ENCODE measurements at places on chromosomes 2 and 18. TPM values are rescaled to one million over a fixed set of nuclear protein-coding genes. Genes with fewer than 3 reads are reported as not detected.

The BMP10 gene
- total RNA-seq, result not detected

The IFT172 gene
- 25.7 TPM for total RNA-seq

GRCh38 chr2:205849136-205849535, 166.8 kb downstream of the NRP2 start:
- DNase-seq, result no peak

GRCh38 chr2:191215666-191216065, 29.5 kb upstream of the MYO1B start:
- no peak for DNase-seq

DNA sequence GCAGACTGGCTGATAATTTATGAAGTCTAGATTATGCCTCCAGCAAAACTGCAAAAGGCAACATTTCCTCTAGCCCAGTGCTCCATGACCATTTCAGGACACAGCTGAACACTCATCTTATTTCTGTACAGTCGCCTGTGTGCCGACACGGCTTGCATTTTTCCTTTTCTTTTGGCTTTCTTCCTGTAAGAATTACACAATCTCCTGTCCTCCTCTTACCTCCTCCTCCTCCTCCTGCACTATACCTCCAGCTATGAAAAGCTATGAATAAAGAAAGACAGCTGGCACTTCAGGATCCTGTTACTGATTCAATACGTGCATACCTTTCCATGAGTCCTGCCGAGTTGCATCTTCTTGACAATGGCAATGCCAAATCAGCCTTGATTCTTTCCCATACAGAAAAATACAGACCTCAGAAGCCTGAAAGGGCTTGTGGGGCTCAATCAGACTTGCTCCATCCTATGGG, 32.2 kb upstream of the TRIB2 start:
- DNase-seq, result peak; percentile 67

DNA sequence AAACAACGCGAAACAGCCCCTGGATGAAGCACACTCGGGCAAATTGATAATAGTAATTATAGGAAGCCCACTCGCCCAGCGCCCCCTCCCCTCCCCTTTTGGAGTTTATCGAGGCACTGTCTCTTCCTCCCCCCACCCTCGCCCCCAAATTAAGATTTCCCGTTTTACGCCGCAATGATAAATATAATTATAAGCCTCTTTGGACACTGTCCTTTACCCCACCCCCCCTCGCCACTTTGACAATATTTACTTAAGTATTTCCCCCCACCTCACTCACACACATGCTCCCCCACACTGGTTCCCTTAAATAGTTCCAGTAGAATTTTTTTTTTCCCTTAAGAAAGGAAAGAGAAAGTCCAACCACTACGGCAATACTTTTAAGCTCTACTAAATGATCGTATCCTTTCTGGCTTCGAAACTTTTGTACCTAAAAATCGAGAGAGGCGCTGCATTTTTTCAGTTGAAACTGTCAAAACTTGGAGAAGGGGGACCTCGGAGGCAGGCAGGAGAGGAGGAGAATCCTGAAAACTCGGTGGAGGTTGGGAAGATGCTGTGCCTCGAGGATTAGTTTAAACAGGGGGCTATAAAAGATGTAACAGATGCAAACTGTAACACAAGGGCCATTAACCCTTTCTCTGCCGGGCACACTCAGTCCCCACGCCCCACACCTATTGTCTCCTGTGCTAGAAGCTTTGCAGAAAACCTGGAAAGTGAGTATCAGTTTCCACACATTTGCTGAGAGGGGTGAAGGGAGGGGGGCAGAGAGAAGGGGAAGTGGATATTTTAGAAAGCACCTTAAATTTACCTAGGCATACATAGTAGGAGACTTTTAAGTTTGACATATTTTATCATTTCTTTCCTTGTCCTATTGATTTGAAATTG, 1.8 kb downstream of the ZEB2 start:
- peak; percentile 65 for DNase-seq

DNA sequence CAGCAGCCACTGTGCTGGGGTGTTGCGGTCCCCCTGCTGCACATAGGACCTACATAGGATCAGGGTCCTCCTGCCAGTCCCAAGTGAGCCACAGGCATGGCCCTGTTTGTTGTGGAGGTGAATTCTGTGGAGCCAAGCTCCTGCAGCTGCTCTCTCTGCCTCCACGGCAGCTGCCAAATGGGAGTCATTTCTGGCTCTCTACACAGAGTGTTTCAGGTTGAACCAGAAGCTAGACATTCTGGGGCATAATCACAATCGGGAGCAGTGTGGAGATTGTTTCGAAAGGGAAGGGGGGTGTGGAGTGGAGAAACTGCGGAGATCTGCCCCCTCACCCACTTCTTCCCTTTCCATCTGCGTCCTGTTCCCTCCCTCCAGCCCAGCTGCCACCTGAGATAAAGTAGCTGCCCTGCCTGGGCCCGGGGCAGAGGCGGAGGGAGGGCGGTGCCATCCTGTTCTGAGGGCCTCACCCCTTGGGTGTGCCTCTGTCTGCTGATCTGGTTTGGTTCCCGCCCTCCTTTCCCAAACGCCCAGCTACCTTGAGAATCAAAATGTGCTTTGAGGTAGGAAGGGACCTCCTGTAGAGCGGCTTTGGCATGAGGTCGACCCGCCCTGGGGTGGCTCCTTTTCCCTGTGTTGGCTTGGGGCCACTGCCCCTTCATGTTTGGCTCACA, 139.4 kb downstream of the WDSUB1 start:
- DNase-seq, result no peak

DNA sequence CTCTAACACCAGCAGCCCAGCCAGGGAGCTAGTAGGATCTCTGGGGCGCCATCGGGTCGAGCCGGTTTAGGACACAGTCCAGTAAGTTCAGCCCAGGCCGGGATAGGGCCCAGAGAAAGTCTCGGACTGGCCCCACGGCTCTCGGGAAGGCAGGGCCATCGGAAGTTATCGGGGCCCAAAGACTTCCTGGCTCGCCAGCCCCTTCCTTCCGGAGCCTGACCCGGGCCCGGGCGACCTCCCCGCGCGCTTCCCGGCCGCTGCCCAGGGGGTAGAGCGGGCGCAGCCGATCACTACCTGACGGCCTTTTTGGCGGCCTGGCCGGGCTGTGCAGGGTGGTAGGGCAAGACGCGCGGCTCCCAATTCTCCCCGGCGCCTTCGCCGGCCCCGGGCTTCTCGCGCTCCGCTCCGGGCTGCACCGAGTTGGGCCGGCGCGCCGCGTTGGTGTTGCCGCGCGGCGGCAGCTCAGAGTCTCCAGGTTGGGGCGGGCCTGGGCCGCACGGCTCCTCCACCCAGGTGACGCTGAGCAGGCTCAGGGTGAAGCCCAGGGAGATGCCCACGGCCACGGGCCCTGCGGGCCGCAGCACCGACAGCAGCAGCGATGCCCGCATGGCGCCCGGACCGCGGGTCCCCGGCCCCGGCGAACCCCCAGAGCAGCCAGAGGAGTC, 546 bp downstream of the CHPF start:
- DNase-seq, result peak; percentile 25

The CRYGC gene
- not detected for total RNA-seq
